ENCODE measurements at places on chromosomes 12 and 14.

GRCh38 chr14:69171569-69171968 lies 18.6 kb upstream of the DCAF5 start:
- DNase-seq = no peak

DNA sequence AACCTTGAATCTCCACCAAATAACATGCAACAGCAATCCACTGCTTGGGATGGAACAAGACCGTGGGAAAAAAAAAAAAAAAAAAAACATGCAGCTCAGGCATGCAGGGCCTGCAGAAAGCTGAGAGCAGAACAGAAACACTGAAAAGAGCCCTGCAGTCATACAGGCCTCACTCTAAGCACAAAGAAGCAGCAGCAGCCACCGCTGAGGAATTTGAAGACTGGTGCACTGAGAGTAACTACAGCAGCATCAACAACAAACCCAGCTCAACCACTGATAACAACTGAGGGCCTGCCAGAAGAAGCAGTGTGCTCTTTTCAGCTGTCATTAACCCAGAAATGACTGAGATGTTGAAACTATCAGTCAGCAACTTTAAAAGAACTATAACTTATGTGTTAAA lies 354.7 kb upstream of the TMTC1 start:
- no peak for DNase-seq

GRCh38 chr12:131385313-131386166 lies 325.4 kb upstream of the SFSWAP start:
- no peak for DNase-seq

GRCh38 chr14:99628887-99629618 lies 15.9 kb upstream of the HHIPL1 start:
- DNase-seq = no peak

- DNase-seq = no peak
Measured at GRCh38 chr14:21475767-21476522, 814 bp downstream of the RAB2B start.

GRCh38 chr12:202081-202731 lies 11.8 kb downstream of the SLC6A12 start:
- DNase-seq = no peak

GRCh38 chr12:29204521-29204920 lies 55.4 kb downstream of the FAR2 start:
- DNase-seq = no peak

DNA sequence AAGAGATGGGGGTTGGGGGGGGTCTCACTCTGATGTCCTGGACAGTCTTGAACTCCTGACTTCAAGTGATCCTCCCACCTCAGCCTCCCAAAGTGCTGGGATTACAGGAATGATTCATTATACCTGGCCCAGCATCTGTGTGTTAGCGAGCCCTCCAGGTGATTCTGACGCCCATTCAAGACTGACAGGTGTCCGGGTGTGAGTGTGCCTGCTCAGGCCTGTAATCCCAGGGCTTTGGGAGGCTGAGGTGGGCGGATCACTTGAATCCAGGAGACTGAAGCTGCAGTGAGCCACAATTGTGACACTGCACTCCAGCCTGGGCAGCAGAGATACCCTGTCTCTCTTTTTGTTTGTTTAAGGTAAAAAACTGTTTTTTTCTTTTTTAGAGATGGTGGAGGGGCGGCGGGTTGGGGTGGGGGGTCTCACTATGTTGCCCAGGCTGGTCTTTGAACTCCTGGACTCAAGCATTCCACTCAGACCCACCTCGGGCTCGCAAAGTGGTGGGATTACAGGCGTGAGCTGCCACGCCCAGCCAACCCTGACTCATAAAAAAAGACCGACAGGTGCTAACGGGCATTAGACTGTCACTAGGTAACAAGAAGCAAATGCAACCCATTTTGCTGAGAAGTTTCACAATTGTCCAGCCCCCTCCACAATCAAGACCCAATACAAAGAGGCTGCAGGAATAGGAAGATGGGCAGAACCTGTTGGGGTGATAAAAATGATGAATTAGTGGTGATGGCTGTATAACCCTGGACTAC lies 4.7 kb downstream of the VSIG10 start:
- no peak for DNase-seq

DNA sequence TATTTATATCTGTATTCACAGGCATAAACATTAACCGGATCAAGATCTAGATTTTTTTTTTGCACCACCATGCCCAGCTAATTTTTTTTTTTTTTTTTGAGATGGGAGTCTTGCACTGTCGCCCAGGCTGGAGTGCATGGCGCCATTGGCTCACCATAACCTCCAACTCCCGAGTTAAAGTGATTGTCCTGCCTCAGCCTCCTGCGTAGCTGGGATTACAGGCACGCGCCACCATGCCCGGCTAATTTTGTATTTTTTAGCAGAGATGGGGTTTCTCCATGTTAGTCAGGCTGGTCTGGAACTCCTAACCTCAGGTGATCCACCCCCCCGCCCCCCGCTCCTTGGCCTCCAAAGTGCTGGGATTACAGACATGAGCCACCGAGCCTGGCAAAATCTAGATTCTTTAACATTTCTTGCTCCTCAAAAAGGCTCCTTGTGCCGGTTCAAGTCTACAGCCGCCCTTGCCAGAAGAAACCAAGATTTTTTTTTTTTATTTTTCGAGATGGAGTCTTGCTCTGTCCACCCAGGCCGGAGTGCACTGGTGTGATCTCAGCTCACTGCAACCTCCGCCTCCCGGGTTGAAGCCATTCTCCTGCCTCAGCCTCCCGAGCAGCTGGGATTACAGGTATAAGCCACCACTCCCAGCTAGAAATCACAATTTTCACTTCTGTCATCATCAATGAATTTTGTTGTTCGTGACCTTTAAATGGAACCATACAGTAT lies 36.9 kb upstream of the SLC2A3 start:
- no peak for DNase-seq

DNA sequence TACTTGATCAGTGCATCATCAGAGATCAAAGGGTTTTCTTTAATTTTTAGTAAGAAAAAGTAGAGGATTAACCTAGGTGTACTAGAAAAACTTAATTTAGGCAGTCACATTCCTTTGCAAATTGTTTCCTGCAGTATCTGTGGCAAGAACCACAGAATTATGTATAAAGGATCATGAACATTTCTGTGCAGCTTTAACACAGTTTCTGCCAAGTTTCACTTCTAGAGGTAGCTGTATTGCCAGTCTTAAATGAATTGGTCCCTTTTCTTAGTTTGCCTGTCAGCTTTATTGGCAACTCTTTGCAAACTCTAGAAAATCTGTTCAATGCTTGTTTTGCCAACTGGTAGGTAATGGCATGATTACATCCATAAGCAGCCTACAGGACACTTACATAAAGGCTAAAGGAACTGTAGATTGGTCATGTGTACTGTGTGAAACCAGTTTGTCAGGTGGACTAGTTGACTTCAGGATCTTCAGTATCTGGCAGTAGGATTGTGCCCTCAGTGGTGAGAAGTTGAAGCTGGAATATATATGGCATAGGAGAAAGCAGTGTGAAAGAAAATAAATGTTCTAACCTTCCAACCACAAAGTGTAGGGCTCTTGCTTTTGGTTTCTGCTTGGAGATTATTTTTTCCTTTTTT lies 75.9 kb downstream of the TTLL5 start:
- no peak for DNase-seq

GRCh38 chr14:95047754-95048153 lies 109.6 kb downstream of the DICER1 start:
- no peak for DNase-seq

GRCh38 chr12:44674875-44675274 lies 201.2 kb downstream of the NELL2 start:
- DNase-seq = no peak

DNA sequence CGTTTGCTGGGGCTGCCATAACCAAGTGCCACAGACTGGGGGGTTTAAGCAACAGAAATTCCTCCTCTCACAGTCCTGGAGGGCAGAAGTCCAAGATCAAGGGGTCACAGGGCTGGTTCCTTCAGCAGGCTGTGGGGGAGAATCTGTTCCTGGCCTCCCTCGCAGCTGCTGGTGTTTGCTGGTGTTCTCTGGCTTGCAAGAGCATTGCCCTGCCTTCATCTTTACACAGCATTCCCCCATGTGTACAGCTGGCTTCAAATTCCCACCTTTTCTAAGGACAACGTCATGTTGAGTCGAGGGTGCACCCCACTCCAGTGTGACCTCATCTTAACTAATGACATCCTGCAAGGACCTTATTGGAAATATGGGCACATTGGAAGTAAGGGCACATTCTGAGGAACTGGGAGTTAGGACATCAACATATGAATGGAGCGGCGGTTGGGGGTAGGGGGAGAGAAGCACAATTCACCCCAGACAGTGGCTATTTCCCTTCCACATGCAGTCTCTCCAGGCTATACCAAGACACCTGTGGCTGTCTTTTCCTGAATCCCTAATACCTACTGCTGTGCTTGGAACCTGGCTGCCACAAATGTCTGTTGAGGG lies 123.6 kb downstream of the FOXN3 start:
- DNase-seq = no peak

GRCh38 chr14:91062600-91062999 lies 2.2 kb upstream of the RPS6KA5 start:
- DNase-seq = no peak

DNA sequence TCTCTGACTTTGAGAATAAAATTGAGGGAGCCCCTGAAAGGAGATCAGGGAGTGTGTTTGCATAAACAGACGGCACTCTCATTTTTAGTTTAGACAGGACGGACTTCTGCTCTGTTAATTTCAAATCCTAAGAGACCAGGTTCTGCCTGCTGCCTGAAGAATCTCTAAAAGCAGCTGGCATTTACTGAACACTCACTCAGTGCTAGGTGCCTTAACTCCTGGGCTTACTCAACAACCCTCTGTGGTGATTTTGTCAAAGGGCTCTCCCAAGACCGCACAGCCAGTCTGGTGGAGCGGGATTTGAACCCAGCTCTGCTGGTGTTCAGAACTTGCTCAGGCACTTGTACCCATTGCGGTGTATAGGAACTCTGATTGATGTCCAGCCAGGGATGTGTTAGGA lies 2.2 kb downstream of the ORAI1 start:
- DNase-seq = no peak

DNA sequence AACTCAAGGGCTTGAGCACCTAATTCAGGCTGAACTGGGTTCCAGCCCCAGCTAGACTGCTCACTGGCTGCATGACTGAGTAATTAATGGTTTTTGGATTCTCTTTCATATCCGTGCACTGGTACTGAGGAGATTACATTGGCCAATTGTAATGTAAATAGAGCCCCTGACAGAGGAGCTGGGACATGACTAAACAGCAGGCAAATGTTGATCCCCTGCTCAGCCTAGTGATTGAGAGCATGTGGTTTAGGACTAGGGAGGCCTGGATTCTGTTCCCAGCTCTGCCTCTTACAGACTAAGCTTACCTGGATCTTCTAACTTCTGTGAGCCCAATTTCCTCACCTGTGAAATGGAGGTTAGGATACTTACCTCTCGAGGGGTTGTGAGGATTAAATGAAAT lies 204.3 kb downstream of the ESR2 start:
- DNase-seq = no peak

GRCh38 chr12:6953442-6954315 lies 2.5 kb downstream of the PTPN6 start:
- no peak for DNase-seq

DNA sequence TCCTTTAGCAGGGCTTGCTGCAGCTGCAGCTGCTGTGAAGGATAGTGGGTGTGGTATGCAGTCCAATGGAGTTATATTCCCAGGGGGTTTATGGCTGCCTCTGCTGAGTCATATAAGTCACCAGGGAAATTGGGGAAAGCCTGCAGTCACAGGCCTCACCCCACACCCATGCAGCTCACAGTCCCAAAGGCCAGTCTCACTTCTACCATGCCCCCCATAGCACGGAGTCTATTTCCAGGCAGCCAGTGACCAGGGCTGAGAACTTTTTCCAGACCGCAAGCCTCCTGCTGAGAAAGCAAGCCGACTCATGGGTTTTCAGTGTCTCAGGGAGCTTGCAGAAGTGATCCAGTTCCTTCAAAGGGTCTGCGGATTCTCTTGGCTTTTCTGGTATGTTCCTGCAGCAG lies 322.4 kb upstream of the CLEC14A start:
- no peak for DNase-seq

GRCh38 chr14:76778546-76779215 lies 17.4 kb downstream of the VASH1 start:
- DNase-seq = no peak

GRCh38 chr14:102541771-102542170 lies 32.2 kb upstream of the ANKRD9 start:
- DNase-seq = no peak

DNA sequence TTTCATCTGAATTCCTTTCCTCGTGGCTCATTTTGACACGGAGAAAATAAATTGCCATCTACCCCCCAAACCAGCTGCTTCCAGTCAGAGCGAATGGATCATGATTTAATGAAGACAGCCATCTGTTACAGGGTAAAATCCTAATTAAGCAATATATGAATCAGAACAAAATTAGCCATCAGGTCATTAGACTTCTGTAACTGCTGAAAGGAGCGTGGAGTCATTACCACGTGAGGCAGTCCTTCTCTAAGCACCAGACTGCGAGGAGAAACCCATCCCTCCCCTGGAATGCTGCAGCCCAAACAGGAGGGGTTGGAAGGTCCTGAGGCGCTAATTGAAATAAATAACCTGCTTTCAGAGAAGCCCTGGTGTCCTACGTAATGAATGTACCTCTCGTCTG lies 51.1 kb upstream of the TCL1A start:
- no peak for DNase-seq

DNA sequence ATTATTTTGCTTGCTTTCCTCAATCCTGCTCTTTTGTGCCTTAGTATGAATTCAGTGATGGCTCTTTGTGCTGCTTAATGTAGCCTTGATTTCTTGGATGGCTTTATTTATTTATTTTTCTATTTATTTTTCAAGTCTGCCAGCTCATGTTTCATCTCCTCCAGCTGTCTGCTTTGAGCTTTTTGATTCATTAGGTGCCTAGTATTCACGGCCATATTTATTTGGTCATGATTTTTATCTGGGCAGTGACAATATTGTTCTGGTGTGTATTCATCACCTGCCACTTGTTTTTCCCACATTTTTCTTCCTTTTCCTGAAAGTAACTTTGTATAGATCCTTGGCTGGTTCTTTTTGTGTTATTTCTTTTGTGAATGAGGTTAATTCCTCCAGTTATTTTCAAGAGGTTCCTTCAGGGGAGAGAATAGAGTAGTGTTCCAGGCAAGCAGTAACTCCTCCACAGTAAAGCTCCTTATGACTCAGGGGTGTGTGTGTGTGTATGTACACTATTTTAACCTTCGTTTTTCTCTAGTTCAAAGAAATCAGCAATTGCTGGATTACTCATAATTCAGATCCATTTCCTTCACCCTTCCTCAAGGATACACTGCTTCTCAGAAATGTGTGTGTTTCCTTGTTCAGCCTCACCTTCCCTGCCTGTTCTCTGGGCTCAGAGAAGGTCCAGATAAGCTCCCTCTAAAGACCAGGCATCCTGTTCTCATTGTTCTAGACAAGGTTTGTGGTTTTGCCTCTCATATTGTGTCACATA lies 51.6 kb upstream of the PMCH start:
- DNase-seq = no peak

- DNase-seq = no peak
Measured at GRCh38 chr12:39062266-39062996, 157.0 kb upstream of the CPNE8 start.

DNA sequence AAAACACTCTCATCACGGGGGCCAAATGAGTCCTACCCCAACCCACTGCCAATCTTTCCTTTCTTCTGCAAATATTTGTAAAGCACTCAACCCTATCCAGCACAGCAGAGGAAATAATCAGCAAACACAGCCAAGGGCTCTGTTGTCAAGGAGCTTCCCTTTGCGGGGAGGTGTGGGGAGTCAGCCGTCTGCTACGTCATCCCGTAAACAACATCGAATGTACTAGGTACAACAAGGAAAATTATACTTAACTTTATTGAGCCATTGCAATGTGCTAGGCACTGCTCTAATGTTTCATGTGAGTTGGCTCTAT lies 22.8 kb downstream of the TMEM63C start:
- DNase-seq = no peak

Measured in smooth muscle cell of the brain vasculature (primary cell).